ENCODE measurements at places on chromosomes 1 and 21. TPM values are rescaled to one million over a fixed set of nuclear protein-coding genes. Genes with fewer than 3 reads are reported as not detected.

- no peak for DNase-seq
Measured at GRCh38 chr1:44013949-44014348, 17.3 kb downstream of the SLC6A9 start.

DNA sequence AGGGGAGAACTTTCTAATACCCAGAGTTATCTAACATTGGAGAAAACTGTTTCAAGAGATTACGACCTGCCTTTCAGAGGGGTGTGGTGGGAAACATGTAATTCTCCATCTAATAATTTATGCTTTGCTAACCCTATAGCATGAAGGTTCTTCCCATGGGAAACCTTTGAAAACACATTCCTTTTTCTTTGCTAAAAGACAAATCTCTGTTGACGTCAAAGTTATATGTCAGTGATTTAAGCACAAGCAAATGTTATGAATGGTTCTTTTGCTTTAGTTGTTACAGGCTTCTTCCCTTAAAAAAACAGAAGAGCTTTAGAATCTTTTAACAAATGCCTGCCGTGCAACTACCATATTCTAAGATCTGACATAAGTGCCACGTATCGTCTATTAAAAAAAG lies 19.2 kb downstream of the FMO2 start:
- DNase-seq, result no peak

- no peak for DNase-seq
Measured at GRCh38 chr1:47262787-47263413, 30.9 kb upstream of the TAL1 start.

DNA sequence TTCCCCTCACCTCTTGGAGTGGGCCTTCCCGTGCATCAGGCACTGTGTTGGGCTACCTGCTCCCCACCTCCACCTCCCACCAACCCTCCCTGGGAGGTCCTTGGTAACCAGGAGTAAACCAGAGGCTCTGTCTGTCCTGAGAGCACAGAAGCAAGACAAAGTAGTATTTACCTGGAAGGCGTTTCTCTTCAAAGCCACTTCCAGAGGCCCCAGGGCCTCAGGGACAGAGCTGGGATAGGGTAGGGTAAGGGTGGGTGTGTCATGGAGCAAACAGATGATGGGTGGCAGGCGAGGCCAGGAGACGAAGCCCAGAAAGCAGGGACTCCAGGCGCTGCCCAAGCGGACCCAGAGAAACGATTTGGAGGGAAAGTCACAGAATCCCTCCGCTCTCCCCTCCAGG lies 77.2 kb upstream of the TARDBP start:
- DNase-seq, result peak; percentile 36

- DNase-seq, result peak; percentile 11
Measured at GRCh38 chr1:107058245-107059032, 2.0 kb downstream of the PRMT6 start.

The CEP85 gene
- total RNA-seq, result 13.6 TPM

The OPTC gene
- total RNA-seq, result not detected

Data from left lung (tissue), 14 donors.